ENCODE measurements at places on chromosomes 1 and 21. TPM values are rescaled to one million over a fixed set of nuclear protein-coding genes. Genes with fewer than 3 reads are reported as not detected.

SMIM1 gene
- total RNA-seq: 8.0 TPM

MSTO1 gene
- 25.6 TPM for total RNA-seq

FCRL5 gene
- 0.30 TPM for total RNA-seq

DNA sequence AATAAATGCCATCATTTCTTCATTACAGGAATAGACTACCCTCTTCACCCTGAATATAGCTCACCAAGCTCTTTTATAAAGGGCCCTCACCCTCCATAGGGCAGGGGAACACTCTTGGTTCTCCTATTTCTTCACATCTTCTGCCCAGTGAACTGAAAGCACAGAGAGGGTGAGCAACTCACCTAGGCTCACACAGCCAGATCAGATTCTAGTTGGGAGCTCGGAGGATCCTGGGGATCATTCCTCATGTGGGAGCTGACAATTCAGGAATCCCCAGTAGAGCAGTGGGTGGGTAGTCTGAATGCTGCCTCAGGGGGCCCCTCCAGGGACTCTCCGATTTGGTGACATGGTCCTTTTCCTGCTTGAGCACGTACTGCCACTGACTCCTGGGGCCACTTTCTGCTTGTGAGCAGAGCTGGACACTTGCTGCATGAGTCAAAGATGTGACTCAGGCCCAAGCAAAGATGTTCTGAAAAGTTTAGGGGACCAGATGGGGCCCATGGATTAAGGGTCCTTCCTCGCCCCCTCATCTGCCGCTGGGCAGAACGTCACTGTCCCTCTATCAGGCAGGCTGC, 63.7 kb upstream of the WNT4 start:
- DNase-seq: no peak

GRCh38 chr1:243715285-243715684, 134.8 kb downstream of the AKT3 start:
- no peak for DNase-seq

GRCh38 chr1:49036700-49037099, 260.0 kb upstream of the BEND5 start:
- DNase-seq: no peak

- DNase-seq: no peak
Observed at GRCh38 chr1:52402860-52403240, 1.4 kb downstream of the ORC1 start.
